ENCODE measurements at places on chromosomes 3 and 15.

DNA sequence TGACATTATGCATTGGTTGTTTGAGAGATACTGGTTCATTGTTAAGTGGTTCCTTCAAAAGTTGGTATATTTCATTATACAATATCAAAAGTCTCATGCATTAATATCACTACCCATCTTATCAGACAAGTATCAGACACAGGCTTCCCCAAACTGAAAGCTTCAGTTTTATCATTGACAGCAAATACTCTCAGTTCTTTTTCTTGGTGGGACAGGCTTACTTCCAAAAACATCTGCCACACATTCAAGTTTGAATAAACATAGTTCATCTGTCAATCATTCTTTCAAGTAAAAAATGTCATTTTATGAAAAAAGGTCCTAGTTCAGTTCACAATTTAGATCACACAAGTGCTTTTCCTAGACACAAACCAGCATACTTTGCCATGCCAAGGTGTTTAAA, 280.0 kb upstream of the TRIM42 start:
- no peak for DNase-seq

DNA sequence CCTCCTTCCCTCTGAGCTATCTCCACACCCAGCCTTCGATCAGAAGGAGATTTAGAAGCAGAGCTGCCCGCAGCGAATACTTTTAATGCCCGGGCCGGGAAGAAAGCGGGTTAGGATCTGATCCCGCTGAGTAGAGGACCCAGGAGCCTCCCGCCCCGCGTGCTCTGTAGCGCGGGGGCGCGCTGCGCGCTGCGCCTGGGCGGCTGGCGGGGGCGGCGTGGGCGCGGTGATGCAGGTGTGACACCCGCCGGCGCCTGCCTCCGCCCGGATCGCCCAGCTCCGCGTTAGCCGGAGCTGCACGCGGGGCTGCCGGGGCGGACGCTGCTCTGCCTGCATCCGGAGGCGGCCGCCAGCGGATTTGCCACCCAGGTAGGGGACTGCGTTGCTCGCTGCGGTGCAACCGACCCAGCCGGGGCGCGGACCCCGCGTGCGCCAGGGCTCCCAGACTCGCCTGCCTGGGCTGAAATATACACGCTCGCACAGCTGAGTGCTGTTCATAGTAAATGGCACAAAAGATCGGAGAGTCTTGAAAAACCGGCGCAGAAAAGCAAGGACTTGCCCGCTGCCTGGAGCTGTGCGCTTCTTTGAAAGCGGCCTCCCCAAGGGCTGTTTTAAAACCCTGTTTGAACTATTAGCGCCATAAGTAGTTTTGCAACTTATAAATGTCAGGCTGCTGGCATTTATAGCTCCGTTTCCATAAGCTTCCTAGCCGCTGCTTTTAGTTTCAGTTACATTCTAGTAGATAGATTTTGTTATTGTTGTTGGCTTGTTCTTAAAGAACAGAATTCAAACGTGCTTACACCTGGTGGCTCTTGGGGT, at the start of gene SV2B:
TSS of gene SV2B (plus strand) at position 263 of the 819 bp plus-strand sequence. CDS start 126,007 bp downstream, outside the sequence.
- DNase-seq, result no peak

DNA sequence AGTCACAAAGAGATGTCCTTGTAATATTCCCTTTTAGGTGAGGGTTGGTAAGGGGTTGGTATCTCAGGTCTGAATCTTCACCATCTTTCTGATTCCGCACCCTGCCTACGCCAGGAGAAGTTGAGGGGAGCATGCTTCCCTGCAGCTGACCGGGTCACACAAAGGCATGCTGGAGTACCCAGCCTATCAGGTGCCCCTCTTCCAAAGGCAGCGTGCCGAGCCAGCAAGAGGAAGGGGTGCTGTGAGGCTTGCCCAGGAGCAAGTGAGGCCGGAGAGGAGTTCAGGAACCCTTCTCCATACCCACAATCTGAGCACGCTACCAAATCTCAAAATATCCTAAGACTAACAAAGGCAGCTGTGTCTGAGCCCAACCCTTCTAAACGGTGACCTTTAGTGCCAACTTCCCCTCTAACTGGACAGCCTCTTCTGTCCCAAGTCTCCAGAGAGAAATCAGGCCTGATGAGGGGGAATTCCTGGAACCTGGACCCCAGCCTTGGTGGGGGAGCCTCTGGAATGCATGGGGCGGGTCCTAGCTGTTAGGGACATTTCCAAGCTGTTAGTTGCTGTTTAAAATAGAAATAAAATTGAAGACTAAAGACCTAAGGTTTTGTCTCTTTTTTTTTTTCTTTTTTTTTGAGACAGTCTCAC, 19.8 kb downstream of the TYRO3 start:
- DNase-seq, result no peak

DNA sequence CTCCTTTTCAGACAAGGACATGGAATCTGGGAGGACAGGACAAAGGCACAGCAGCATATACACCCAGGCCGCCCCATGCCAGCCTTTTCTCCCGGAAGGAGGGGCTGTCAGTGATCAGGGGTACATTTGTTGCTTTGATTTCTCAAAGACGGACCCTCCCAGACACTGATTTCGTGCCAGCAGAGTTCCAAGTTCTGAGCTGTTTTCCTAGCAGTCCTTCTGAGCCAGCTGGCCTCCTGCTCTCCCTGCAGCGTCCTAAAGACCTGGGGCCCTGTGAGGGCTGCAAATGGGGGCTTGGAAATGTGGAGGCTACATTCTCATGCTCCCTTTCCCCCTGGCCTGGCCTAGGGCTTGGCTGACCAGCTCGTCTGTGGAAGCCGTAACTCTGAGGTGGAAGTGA, 22.3 kb downstream of the CTSH start:
- no peak for DNase-seq

GRCh38 chr3:72324253-72324811, 523.9 kb downstream of the SHQ1 start:
- no peak for DNase-seq

GRCh38 chr15:38075466-38075865, 141.0 kb downstream of the TMCO5A start:
- no peak for DNase-seq

- DNase-seq, result no peak
Measured at GRCh38 chr3:104392327-104392726, 974.4 kb upstream of the ALCAM start.

DNA sequence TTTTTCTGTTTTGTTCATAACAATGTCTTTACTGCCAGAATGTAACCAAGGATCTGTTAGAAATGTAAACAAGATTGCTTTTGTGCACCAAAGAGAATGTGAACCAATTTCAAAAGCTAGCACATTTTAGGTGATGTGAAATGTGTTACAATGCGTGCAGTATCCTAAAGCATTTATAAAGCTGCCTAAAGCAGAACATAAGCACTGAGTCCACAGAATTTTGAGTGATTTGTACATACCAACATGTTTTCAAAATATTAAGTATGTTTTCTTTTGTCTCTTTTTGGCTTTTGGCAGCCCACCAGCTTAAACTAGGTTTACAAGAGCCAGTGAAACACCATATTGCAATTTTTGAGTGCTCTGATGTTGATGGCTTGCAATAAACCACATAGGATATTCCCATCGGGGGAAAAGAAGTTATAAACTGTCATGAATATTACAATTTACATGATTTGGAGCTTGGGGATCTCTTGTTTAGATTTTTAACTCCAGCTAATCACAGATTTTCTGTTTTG, 364.0 kb downstream of the ZIC1 start:
- DNase-seq, result no peak

- no peak for DNase-seq
Measured at GRCh38 chr15:98728811-98729160, 80.4 kb downstream of the IGF1R start.

- no peak for DNase-seq
Measured at GRCh38 chr3:8658306-8659212, 14.0 kb upstream of the SSUH2 start.

GRCh38 chr15:35559683-35560082, 13.7 kb upstream of the DPH6 start:
- DNase-seq, result no peak

GRCh38 chr15:58880320-58880719, 53.2 kb downstream of the SLTM start:
- no peak for DNase-seq

DNA sequence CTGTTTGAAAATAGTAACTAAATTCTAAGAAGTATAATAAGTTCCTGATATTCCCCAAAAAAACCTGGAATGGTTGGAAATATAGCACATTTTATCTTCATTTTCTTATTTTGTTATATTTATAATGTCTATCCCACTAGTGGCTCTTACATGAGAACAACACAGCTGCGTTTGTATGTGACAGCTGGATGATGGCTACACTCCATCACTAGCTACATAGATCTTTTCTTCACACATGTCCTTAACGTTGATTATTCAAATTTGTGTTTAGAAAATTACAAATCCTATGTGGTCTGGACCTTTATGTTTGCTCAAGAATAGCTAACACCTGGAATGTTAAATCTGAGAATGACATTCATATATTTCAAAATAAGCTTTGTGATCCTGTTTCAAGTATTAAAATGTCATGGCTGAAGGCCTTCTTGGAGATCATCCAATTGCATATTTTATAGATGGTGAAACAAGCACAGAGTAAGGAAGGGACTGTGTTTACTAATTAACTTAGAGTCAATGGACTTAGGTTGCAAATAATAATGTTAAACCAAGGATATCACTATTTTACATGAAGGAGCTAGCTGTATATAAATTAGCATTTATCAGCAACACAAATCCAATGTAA, 60.8 kb downstream of the ATP13A5 start:
- DNase-seq, result no peak

GRCh38 chr15:65132878-65133547, 595 bp downstream of the PDCD7 start:
- no peak for DNase-seq

- DNase-seq, result no peak
Measured at GRCh38 chr15:92244703-92245102, 149.0 kb upstream of the ST8SIA2 start.

GRCh38 chr3:127732879-127733350, 60.2 kb downstream of the ABTB1 start:
- DNase-seq, result no peak

GRCh38 chr15:99433026-99433756, 132.6 kb upstream of the MEF2A start:
- no peak for DNase-seq

DNA sequence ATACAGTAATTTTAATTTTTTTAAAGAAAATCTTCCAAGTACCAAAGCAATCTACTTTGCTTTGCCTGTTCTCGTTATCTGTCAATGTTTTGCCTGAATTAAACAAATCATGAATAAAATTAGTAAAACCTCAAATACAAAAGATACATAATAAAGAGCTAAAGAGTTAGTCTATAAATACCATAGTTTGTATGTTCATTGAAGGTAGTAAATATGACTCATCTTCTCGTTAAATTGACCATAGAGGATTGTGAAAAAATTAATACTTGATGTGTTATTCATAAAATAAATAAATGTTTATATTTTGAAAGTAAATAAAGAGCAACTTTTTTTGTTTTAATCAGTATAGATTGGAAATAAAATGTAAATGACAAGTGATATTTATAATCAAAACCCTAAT, 246.5 kb upstream of the PLSCR5 start:
- no peak for DNase-seq

DNA sequence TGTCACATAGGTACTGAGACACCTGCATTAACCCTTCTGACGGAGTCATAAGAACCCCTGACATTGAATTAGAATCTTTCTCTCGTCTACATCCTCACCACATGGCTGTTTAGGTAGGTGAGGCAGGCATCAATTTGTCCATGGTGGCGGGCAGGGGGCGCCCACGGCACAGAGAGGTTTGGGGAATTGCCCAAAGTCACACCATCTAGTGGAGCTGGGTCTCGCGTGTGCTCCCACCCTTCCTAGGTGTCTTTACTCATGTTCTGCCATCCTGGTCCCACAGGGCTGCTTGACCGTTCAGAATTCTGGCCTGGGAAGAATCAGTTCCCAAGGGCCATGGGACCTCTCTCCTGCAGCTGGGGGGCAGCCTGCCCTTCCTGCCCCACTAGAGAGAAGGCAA, 14.7 kb upstream of the DLL4 start:
- DNase-seq, result no peak

DNA sequence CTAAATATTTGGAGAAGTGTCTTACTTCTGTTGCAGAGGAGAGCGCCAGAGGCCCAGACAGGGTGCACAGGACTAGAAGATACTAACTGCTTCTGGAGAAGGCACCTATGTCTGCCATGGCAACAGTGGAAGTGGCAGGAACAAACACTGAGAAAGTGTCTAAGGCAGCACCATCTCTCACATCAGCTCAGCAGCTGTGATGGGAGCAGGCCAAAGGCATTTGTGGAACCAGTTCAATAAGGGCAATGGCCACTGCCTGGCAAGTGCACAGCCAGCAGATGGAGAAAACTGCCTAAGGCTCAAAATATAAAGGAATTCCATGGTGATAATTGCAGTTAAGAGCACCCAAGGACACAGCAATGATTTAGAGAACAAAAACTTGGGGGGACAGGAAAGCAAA, 563.0 kb upstream of the CCDC54 start:
- no peak for DNase-seq

DNA sequence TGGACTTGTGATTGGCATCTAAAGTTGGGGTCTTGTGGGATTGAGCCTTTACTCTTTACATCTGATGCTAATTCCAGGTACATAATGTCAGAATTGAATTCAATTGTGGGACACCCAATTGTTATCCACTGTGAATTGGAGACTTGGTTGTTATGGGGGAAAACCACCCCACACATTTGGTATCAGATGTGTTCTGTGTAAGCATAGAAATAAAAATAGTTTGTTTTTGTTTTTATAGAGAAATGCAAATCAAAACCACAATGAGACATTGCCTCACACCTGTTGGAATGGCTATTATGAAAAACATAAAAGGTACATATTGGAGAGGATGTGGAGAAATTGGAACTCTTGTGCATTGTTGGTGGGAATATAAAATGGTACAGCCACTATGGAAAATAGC, 58.5 kb downstream of the CPA3 start:
- DNase-seq, result no peak

DNA sequence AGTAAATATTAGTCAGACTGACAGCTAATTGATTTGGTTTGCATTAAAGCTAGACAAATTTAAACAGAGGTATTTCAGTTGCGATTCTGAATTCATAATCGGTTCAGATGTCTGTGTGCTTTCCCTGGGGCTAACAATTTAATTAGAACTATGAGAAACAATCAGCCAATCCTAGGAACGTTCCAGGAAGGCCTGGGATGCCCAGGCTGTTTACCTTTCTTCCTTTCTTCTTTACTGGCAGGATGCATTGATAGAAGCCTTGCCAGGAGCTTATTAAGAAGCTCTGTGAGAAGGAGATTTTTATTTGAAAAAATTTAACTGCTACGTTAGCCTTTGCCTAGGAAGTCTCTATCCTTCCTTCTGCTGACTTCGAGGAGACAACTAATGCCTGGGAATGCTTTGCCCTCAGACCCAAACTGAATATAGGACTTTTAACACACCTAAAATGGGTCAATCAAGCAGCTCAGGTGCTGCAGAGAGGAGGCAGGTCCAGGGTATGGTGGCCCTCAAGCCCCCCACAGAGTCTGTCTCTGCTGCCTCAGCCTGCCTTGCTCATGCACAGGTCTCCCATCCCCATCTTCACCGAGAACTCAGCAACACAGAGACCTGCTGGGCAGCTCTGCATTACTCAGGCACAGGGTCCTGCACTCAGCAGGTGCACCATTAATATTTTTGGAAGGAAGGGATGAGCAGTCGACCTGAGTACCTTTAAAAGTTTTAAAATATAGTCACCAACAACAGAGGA, 48.5 kb downstream of the PCSK6 start:
- DNase-seq, result no peak

- DNase-seq, result no peak
Measured at GRCh38 chr3:170259907-170260306, 37.7 kb downstream of the PRKCI start.

Measured in HS-5 (cell line).